ENCODE measurements at places on chromosomes 1 and 21.

DNA sequence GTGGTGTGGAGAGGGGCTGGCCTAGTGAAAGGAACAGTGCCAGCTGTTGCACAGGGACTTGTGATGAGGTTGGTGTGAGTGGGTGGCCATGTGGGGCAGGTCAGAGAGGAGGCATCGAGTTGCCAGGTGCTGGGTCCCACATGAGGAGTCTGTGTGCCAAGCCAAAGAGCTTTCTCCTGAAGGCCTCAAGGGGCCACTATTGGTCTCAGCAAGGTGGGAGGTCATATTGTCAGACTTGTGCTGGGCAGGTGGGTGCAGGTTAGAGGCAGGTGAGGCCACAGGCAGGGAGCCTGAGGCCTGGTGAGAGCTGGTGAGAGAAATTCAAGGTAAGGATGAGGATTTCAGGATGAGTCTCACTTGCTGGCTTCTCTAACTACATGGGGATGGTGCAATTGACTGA, 256.8 kb downstream of the DISC1 start:
- no peak for DNase-seq

DNA sequence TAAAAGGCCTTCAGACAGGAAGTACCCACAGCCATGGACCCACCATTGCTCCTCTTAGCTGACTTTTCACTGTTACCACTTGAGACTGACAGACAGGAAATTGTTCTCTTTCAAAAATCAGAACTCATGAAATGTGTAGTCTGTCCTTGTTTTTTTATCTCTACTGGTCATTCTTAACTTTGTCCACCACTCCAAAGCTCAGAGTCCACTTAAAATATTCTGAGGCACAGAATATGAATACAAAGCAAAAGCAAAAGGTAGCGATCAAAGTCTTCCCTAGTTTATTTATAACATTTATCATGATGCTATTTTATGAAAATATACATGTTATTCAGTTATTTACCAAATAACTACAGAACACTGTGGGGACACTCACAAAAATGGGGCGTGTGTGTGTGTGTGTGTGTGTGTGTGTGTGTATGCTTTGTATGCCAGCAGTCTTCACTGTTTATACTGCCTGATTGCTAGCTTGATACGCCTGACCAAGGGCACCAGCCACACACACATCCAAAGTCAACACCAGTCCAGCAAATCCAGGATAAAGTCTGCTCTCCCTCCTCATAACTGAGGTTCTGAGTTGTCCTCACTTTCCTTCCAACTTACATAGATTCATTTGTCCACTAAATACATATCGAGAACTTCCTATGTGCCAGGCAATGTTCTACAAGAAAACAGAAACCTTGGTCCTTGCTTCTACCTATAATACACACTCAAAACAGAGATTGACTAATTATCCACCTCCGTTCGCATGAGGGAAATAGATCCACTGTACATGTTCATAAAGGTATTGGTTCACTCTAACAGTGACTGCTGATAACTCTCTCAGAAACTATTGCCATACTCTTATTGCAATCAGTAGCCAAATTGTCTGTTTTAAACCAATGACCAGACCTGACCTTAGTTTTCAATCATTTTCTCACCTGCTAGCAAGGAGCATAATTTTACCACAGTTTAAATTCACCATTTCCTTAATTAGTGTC, 79.4 kb downstream of the ERICH3 start:
- no peak for DNase-seq

DNA sequence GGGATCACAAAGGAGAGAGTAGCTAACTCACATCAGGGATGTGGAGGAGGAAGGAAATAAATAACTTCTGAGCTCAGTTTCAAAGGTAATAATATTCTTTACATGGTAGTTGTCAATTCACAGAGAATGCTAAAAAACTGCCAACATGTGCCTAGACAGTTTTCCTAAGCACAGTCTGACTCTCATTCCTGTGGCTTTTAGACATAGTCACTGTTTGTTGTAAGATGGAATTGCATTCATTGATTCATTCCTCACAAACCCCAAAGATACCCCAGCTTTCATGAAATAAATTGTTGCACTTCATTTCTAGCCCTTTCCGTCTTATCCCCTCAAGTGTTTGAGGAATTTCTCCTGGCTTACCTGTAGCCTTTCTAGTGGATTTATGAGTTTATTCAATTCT, 263.9 kb downstream of the NTNG1 start:
- no peak for DNase-seq

DNA sequence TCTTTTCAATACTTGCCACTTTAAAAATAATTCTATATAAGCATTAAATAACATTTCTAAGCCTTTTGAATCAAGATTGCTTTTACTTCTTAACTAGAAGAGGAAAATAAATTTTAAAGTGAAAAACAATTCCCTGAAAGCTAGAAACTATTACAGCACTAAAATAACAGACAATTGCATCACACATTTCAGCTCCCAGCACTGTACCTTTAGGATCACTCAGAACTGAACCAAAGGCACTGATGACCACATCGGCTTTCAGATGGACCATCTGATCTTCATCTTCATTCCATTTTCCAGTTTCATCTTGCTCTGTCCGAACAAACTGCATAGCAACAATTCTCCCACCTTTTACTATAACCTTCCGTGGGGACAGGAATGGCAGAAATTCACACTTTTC, 347.3 kb downstream of the DPYD start:
- no peak for DNase-seq

Measured in stimulated activated naive CD4-positive, alpha-beta T cell treated with Interleukin-2 at 50 U/mL for 16 hours (primary cell).